ENCODE measurements at places on chromosomes 3 and 15.

DNA sequence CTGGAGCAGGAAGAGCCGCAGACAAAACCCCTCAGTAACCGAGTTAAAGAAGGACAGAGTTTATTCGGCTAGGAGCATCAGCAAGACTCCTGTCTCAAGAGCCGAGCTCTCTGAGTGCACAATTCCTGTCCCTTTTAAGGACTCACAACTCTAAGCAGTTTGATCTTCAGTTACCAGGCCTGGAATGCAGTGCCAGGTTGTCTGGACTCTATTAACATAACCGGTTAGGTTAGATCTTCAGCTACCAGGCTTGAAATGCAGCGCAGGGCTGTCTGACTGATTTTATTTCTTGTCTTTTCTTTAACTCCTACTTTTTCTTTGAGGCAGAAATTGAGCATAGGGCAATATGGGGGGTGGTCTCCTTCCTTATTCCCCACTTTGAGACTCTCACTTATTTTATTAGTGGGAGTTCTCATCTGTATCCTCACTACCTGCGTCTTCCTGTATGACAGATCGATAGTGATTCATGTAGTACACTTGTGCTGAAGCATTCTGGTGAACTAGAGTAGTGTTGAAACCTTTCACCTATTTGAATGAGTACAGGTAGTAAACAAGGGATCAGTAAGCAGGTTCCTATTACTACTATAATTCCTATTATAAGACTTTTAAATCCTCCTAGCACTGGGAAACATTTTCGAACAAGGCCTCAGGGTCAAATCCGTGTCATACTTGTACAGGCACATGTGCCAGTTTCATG lies 325.0 kb downstream of the CGGBP1 start:
- no peak for DNase-seq

DNA sequence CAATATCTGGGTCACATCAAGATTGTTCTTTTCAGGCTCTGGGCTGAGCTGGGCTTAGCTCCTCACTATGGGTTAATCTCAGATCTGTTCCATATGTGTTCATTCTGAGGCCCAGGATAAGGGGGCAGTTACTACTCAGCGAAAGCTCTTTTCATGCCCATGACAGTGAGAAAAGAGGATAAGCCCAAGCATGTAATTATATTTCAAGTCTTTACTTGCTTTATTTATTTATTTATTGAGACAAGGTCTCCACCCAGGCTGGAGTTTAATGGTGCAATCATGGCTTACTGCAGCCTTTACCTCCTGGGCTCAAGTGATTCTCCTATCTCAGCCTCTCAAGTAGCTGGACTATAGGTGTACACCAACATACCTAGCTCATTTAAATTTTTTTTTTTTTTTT lies 44.7 kb upstream of the SELENOK start:
- no peak for DNase-seq

DNA sequence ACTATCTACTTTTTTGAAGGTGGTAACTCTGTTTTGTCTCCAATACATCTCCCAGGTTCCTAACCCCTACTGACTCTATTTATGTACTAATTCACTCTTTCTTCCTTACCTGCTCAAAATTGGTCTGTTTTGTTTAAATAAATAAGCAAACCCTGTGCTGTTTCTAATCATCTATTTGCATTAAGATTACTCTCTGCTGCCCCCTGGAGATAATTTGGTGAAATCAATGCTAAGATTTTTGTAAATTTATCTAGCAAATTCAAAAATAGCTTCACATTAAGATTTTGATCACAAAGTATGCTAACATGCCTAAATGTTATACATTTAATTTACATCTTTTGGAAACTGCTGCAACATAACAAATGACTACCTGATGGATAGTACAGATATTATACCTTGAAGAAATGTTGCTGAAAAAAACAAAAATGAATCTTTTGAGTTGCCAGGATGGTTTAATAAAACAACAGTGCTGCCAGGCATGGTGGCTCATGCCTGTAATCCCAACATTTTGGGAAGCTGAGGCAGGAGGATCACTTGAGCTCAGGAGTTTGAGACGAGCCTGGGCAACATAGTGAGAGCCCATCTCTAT lies 4.4 kb upstream of the CD200R1 start:
- DNase-seq, result peak; percentile 33

GRCh38 chr3:6560259-6560658 lies 300.7 kb upstream of the GRM7 start:
- DNase-seq, result no peak

DNA sequence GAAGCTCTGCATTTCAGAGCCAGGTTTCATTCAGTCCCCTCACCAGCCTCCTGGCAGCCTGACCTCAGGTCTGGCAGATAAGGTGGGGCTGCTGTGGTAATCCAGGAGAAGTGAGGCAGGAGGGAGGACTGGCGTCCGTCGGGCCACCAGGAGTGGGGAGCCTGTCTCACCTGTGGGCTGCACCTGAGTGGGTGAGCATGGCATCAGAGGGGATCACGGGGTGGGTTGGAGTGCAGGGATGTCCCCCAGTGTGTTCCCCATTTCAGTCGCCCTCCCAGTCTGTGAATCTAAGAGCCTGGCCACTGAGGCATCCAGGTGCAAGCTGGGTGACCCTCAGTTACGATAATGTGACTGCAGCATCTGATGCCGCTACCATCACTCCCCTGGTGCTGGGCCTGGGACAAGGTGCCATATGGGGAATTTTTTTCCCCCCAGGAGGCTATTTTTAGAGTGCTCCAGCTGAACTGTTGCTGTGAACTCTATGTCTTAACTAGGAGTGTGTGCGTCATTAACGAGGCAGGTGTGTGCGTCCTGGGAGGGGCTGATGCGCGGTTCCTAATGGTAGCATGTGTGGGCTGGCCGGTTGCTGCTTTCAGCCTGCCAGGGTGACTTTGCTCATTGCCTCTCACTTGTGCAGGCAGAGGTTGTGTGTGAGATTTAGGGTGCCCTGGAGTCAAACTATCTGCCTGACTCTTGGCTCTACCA lies 165.2 kb downstream of the SLCO3A1 start:
- no peak for DNase-seq

DNA sequence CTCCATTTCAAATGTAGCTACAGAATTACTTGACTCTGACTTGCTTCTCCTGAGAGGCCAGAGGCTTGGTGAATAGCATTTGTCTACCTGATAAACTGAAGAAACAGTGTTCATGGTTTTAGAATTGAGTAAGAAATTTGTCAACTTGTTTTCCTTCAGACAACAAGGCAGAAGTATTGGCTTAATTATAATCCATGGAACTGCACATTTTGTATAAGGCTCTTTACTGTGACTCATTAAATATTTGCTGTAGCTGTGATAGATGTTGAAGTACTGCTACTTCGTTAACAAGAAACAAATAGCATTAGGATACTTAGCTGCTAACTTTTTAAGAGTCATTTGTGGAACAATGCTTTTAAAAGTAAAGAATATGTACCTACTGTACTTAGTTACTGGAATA lies 4.6 kb downstream of the UNC13C start:
- DNase-seq, result no peak

GRCh38 chr3:169509780-169510692 lies 153.5 kb downstream of the MECOM start:
- no peak for DNase-seq

DNA sequence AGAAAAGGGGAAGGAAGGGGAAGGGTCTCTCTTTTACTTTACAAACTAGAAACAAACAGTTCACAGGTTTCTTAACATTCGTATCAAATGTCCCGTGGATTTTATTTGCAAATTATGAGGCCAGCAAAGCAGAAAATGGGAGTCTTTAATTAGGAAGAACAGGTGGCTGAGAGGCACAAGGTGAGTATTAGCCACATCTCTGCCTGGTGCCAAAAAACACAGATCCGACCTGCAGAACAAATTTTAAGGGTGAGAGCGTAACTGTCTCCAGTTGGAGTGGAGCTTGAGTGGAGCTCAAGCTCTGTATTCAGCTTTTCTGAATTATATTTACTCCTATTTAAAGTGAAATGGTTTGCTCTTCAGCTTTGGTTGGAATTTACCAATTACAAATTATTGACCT lies 1004.9 kb downstream of the FHIT start:
- no peak for DNase-seq

DNA sequence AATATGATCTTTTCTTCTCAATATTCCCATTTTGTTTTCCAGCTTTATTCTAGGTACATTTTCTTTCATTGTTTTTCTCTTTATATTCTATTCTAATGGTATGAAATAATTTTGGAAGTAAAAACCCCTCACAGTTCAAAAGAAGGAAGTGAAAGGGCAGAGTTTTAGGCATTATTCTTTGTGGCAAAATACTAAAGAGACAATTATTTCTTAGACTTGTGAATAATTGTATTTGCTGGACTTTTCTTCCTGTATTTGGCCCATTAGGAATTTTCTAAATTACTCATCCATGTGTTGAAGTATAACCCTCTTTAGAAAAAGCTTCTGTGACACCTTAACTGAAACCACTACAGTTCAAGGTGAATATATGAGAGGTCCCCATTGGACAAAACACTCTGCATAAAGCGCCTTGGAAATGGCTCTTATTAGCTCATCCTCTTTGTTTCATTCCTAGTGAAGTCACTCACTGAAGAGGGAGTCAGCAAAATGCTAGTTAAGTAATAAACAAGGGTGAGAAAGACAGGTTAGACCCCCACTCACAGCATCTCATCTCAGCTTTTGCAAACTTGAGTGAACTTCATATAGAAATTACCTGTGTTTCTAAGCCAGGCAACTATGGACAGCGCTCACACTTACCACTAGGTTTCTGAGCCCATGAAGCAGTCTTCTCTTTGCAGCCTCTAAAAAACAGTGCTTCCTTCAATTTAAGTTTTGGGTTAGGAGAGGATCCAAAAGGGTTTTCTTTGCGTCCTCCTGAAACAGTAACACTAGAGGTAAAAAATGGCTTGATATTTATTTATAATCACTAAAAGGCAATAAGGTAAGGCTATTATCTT lies 327.5 kb downstream of the ARPP21 start:
- DNase-seq, result no peak

GRCh38 chr15:92606126-92606835 lies 49.3 kb downstream of the FAM174B start:
- DNase-seq, result no peak

- DNase-seq, result no peak
Measured at GRCh38 chr3:182905623-182906022, 74.7 kb downstream of the DCUN1D1 start.

GRCh38 chr3:69490971-69491370 lies 105.1 kb upstream of the FRMD4B start:
- DNase-seq, result no peak

- DNase-seq, result no peak
Measured at GRCh38 chr15:42072141-42072685, 22.1 kb downstream of the PLA2G4D start.

- DNase-seq, result no peak
Measured at GRCh38 chr15:90881181-90881977, 2.9 kb upstream of the FES start.

DNA sequence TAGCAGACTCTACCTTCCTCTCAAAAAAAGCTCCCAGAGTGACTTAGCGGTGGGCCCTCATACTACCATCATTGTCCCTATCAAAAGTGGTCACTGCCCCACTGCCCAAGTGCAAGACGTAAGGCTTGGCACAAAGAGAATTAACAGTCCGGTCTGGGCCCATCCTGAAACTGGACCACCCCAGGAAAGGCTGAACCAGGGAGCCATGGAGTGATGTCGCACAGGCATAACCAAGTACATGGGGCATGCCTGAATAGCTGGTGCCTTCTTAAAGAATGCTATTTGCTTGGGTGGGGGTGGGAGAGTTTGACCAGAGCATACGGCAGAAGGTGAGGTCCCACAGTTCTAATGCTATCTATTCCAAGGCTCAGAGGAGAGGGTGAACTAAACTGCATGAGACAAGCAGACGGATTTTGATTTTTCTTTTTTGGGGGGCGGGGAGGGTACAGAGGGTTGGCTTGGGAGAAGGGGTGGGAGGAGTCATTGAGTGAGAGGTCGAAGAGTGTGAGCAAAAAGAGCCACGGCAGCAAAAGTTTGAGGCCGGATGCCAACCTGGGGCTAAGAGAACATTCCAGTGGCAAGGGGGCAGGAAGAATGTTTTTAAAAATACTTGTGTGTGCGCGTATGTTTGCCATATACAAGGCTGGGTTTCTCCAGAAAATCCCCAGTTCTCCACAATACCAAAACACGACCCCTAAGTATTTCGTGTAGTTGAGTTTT lies 50.2 kb downstream of the FAM174B start:
- no peak for DNase-seq

DNA sequence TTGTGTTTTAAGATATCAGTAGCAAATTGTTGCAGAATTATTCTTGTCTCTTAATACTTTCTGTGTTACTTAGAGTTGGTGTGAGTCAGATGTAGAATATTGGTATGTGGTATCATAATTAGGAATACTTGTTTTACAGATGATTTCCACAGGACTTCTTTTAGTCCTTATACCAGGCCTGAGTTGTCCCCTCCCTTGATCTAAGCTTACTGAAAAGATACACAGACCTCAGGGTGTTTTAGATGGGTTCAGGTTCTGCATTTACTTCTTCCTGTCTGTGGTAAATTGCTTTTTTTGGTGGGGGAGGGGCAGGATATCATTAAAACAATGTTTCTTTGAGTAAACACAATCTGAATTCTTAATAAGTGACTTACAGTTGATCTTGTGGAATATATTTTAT lies 14.2 kb downstream of the DZIP3 start:
- no peak for DNase-seq

DNA sequence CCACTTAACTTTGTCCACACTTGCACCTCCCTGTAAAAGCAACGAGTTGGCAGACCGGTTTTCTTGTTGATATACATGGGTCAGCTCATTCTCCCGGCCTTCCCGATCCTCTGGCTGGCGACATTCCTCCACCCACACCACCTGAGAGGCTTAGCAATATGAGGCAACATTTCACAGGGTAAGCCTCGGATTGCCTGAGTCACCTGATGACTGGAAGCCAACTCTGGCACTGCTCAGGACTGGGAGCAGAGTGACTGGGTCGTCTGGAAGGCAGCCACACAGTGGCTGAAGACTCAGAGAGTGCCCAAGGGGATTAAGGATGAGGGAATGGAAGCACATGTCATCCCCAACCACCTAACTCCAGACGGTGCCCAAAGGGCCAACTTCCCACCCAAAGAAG lies 9.8 kb downstream of the HOMER2 start:
- DNase-seq, result no peak

- DNase-seq, result no peak
Measured at GRCh38 chr3:22360970-22361369, 610.0 kb upstream of the ZNF385D start.

GRCh38 chr3:177751770-177752169 lies 554.5 kb upstream of the TBL1XR1 start:
- no peak for DNase-seq

- DNase-seq, result no peak
Measured at GRCh38 chr3:134666466-134666865, 15.6 kb upstream of the KY start.

DNA sequence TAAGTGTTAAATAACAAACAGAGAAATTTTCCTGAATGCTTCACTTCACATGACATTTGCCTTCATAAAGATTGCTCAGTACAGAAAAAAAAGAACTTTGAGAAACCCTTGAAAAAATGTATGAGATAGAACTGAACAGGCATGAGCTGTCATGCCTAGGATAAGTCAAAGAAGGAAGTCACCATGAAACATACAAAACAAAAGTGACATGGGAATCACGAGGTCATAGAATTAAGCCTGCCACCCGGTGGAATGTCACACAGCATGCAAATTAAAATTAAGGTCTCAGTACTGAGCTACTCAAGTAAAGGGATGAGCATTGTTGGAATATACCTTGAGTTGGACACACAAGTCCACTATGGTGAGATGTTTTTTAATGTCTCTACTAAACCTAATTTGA lies 652.5 kb upstream of the NECTIN3 start:
- no peak for DNase-seq

- DNase-seq, result no peak
Measured at GRCh38 chr3:43194490-43195114, 88.7 kb upstream of the POMGNT2 start.

- no peak for DNase-seq
Measured at GRCh38 chr3:114022145-114022802, 34.1 kb downstream of the CCDC191 start.

Data from activated CD4-positive, alpha-beta T cell treated with anti-CD3 and anti-CD28 coated beads, Interleukin-2, amount 50 U/mL, for 24 hours (primary cell).